ENCODE measurements at places on chromosomes 2 and 18. TPM values are rescaled to one million over a fixed set of nuclear protein-coding genes. Genes with fewer than 3 reads are reported as not detected.

Gene EMILIN2
- total RNA-seq: 35.2 TPM

- no peak for DNase-seq
These were observed 72.0 kb downstream of the INPP5D start for GRCh38 chr2:233131936-233132720.

- DNase-seq: no peak
These were observed 1638.3 kb upstream of the ZEB2 start for GRCh38 chr2:146158072-146158674.

Gene HTR2B
- total RNA-seq: 2.6 TPM

DNA sequence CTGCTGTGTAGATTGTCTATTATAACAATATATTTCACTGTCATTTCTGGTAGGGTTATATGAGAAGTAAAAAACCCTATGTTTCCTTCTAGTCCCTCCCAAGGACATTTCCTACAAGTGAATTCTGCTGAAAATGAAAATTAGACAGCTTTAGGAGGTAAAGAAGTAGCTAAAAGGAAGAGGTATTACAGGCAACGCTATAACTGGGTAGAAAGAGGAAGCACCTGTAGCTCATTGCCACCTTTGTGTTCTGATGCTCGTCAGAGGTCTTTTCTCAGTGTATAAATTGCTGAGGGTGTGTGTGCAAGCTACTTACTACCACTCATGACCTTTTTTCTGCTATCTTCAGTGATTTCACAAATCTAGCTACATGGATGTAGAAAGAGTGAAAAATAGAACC, 1.4 kb downstream of the DNAJC10 start:
- DNase-seq: no peak

DNA sequence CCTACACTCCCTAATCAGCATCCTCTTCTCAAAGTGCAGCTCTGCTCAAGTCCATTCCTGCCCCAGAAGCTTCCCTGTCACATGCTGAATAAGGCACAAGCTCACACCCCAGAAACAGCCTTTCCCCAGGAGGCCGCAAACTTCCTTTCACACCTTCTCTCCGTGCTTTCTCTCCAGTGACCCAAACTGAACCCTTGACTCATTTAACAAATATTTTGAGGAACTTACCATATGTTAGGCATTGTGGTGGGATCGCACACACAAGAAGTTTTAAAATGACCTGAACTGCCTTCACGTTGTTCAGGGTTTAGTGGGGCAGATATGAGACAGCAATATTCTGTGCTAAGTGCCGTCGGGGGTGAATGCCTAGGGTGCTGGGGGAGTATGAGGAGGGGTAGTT, 161.3 kb downstream of the INSIG2 start:
- DNase-seq: no peak

Gene FHOD3
- total RNA-seq: 1.9 TPM

DNA sequence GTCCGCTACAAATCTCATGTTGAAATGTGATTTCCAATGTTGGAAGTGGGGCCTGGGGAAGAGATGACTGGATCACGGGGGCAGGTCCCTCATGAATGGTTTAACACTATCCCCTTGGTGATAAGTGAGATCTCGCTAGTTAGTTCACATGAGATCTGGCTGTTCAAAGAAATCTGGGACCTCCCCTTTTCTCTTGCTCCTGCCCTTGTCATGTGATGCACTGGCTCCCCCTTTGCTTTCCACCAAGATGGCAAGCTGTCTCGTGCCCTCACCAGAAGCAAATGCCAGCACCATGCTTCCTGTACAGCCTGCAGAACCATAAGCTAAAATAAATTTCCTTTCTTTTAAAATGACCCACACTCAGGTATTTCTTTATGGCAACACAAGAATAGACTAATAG, 57.3 kb upstream of the C2orf15 start:
- no peak for DNase-seq

Measured in upper lobe of right lung (tissue), 1 donor.